Cardiac muscle cell (in vitro differentiated cells and primary cell): ENCODE measurements at places on chromosomes 1 and 21. TPM values are rescaled to one million over a fixed set of nuclear protein-coding genes. Genes with fewer than 3 reads are reported as not detected.
A peak's percentile ranks its signal among the peaks of the same experiment; 100 is the strongest.

DNA sequence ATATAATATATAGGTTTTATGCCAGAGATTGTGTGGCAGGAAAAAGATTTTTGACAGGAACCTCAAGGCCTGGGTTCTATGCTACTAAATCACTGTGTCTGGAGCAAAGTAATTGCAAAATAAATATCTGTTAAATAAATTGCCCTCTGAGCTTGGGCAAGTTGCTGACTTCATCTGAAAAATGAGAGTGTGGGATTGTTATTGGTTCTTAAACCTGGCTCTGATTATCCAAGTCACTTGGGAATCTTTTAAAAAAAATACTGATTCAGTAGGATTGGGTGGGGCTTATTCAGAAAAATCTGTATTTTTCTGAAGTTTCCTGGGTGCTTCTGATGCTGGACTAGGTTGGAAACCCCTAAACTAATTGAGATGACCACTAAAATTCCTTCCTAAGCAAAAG, 174.1 kb upstream of the SGIP1 start:
- H3K27me3 ChIP-seq: no peaks in the 10 kb centered on the region
- H3K4me3 ChIP-seq: no peak overlapping the region
- DNase-seq: no peak
- peaks cover 13% of the 10 kb centered on the region for H3K4me1 ChIP-seq
- no peak overlapping the region for H3K27ac ChIP-seq

GRCh38 chr1:16180291-16180824, 24.5 kb upstream of the EPHA2 start:
- H3K4me1 ChIP-seq: peaks cover 17% of the 10 kb centered on the region
- H3K4me3 ChIP-seq: no peak overlapping the region
- H3K27ac ChIP-seq: no peak overlapping the region
- no peaks in the 10 kb centered on the region for H3K27me3 ChIP-seq
- no peaks in the 10 kb centered on the region for H3K36me3 ChIP-seq

DNA sequence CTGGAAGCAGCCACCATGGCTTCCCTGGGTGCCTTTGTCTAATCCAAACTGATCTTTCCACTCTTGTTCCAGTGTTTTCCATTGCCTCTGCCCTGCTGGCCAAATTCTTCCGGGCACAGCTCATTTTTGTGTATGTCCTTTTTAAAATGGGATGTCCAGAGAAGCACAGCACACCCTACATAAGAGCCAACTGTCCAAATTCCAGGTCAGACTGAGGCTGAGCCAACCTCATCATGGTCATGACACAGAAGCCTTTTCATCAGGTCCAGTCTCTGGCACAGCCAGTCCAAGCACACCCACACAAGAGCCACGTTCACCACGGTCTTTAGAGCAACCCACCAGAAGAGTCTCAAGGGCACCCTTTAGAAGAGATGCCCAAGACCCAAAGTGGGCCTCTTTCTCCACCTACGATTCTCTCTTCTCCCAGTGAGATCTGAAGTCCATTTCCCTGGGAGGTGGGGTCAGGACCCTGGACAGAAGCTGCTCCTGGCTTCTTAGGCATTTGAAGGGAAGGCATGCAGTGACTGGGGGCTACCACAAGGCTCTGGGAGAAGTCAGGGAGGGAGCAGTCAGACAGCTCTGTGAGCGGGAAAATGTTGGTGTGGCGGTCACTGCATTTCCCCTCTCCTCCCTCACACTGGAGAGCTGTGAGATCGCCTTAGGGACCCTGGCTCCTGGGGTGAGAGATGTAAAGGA, 53.2 kb downstream of the SYT2 start:
- no peak overlapping the region for H3K4me3 ChIP-seq
- H3K27me3 ChIP-seq: peaks cover 9% of the 10 kb centered on the region
- peak; percentile 58 for DNase-seq
- H3K4me1 ChIP-seq: no peaks in the 10 kb centered on the region
- no peak overlapping the region for H3K27ac ChIP-seq

DNA sequence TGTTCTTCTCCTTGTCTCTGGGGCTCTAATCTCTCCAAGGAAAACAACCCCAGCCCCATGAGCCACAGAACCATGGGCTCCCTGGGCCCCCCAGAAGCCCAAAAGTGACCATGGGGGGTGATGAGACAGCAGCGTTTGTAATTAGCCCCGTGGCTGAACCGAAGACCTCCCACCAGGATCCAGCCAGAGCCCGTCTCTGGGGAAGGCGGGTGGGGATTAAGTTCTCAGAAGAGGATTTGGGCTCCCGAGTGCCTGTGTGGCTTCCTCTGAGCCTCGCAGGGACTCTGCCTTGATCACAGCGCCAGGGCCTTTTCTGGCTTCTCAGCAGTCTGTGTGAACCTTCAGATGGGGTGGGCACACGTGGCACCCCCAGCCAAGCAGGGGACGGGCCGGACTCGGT, 77.0 kb downstream of the ALPL start:
- DNase-seq: no peak
- no peak overlapping the region for H3K4me3 ChIP-seq
- H3K27ac ChIP-seq: no peak overlapping the region
- H3K27me3 ChIP-seq: no peaks in the 10 kb centered on the region
- no peaks in the 10 kb centered on the region for H3K4me1 ChIP-seq
- H3K36me3 ChIP-seq: no peaks in the 10 kb centered on the region

BEND5 gene
- total RNA-seq: 12.1 and 19.1 TPM in 2 replicates

GRCh38 chr21:15706696-15707095, 23.1 kb upstream of the USP25 start:
- no peak overlapping the region for H3K27ac ChIP-seq
- H3K36me3 ChIP-seq: no peaks in the 10 kb centered on the region
- no peaks in the 10 kb centered on the region for H3K4me1 ChIP-seq
- no peak for DNase-seq
- no peaks in the 10 kb centered on the region for H3K27me3 ChIP-seq

AK5 gene
- 0.18 and 0.69 TPM in 2 replicates for total RNA-seq

DNA sequence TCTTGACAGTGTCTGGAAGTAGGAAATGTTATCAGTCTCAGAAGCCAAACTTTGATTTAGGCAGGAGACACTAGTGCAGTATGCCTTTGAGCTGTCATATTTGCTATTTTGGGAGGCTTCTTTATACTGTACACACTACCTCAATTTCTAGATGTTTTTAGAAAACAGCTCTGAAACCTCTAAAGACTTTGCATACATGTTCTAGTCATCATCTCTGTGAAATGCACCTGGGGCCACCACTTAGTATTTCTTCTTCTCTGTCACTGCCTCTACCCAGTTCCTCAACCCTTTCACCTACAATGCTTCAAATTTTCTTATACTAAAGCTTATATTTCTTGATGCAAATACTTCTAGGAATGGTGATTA, 29.1 kb upstream of the PLA2G4A start:
- H3K36me3 ChIP-seq: no peaks in the 10 kb centered on the region
- H3K4me1 ChIP-seq: no peaks in the 10 kb centered on the region
- H3K27me3 ChIP-seq: no peaks in the 10 kb centered on the region
- no peak for DNase-seq
- no peak overlapping the region for H3K27ac ChIP-seq

SLFNL1 gene
- 1.5 and 3.0 TPM in 2 replicates for total RNA-seq

CDC20 gene
- 14.4 and 134 TPM in 2 replicates for total RNA-seq

DNA sequence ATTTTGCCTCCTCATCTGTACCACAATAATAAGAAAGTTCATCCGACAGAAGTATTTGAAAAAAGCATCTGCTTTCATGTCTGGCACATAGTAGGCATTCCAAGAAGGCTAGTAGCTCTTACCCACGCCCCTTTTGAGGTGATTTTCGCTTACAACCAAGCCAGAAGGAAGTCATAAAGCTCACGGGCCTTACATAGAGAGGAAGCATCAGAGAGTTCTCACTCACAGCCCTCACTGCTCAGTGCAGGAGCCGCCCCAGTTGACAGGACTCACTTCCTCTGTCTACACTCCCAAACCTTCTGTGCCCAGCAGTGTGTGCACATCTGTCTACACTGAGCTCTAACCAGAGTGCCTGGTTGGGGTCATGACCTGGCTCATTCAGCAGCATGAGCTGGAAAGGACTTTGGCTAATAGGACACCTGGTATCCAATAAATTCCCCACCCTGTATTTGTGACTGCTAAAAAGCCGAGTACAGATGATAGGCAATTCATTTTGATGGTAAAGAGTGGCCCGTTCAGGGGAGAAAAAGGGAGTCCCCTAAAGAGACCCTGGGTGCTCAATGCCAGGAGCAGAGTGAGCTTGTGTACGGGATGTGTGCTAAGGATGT, 36.8 kb upstream of the DUSP10 start:
- H3K27me3 ChIP-seq: no peaks in the 10 kb centered on the region
- no peak overlapping the region for H3K27ac ChIP-seq
- H3K4me1 ChIP-seq: no peaks in the 10 kb centered on the region
- no peaks in the 10 kb centered on the region for H3K36me3 ChIP-seq
- H3K4me3 ChIP-seq: no peak overlapping the region

HPCAL4 gene
- total RNA-seq: 0.04 and 0.09 TPM in 2 replicates

DNA sequence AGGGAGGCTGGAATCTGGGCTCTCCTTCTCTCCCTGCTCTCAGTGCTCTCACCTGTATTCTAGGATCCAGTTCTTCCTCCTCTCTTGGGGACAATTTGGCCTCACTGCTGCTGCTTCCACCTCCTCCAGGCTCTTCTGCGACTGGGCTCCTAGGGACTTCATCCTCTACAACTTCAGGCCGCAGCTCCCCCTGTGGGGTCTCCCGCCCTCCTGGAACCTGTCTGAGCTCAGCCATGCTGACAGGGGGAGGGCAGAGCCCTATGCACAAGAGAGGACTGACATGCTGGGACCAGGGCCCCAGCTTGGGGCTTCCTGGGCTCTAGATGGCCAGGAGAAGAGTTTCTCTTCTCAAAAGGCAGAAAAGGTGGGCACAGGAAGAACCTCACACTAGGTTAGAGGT, 1.0 kb downstream of the SH3BP5L start:
- H3K27ac ChIP-seq: no peak overlapping the region
- H3K4me1 ChIP-seq: peaks cover 8% of the 10 kb centered on the region
- DNase-seq: no peak
- peak overlapping the region; percentile 64 for H3K4me3 ChIP-seq
- H3K36me3 ChIP-seq: no peaks in the 10 kb centered on the region

GRCh38 chr1:165632491-165632890, 1.5 kb downstream of the MGST3 start:
- H3K36me3 ChIP-seq: peaks cover 10% of the 10 kb centered on the region
- peaks cover 17% of the 10 kb centered on the region for H3K4me1 ChIP-seq
- H3K27me3 ChIP-seq: no peaks in the 10 kb centered on the region
- peak overlapping the region; percentile 90 for H3K27ac ChIP-seq

DNA sequence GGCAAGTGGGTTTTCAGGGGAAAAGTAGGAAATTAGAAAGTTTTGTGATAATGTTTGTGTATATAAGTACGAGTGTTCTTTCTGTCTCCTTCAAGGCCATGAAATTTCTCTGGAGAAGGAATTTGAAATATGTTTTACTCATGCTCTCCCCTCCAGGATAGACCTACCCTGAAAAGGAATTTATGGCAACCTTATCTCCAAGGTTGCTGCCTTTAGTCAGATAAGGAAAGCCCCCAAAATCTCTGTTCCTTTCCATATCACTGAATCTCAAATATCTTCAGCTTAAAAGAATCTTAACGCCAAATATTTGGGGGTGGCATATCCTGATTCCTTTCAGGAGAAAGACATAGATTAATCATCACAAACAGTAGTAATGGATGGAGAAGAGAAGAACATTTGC, 499 bp upstream of the C4BPB start:
- H3K27me3 ChIP-seq: no peaks in the 10 kb centered on the region
- peaks cover 2% of the 10 kb centered on the region for H3K4me1 ChIP-seq
- no peak overlapping the region for H3K27ac ChIP-seq
- no peak for DNase-seq
- H3K4me3 ChIP-seq: no peak overlapping the region

DNA sequence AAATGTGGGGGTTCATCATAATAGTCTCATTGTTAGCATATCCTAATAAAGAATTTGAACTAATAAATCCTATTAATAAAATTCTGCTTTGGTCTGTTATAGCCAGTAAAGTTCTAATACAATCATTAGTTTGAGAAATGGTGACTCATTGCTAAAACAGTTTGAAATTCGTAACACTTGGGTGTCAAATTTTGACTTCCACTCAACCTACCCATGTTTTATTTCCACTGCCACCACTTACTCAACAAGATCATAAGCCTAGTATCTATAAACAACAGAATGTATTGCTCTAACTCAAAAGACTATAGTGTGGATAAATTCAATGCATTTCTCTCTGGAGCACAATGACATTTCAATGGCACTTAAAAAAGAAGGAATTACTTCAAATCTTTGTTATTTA, 29.1 kb downstream of the LGALS8 start:
- no peaks in the 10 kb centered on the region for H3K4me1 ChIP-seq
- H3K27me3 ChIP-seq: no peaks in the 10 kb centered on the region
- no peak for DNase-seq
- H3K36me3 ChIP-seq: peaks cover 71% of the 10 kb centered on the region
- H3K27ac ChIP-seq: no peak overlapping the region

GRCh38 chr1:75133750-75134646, at the start of gene LHX8:
LHX8 (plus strand) TSS chr1:75134388; CDS start chr1:75136615, 2,227 bp downstream.
- peak; percentile 56 for DNase-seq
- peaks cover 21% of the 10 kb centered on the region for H3K4me1 ChIP-seq
- no peak within 1 kb of the TSS for H3K27ac ChIP-seq
- peak within 1 kb of the TSS; percentile 31 for H3K4me3 ChIP-seq

- H3K36me3 ChIP-seq: no peaks in the 10 kb centered on the region
- H3K27me3 ChIP-seq: no peaks in the 10 kb centered on the region
- peak within 1 kb of the TSS; percentile 70 for H3K27ac ChIP-seq
- DNase-seq: peak; percentile 87
Measured at GRCh38 chr1:116909512-116910378, at the start of gene PTGFRN. PTGFRN (plus strand) TSS chr1:116909916; CDS start chr1:116910204, 288 bp downstream.

DNASE2B gene
- not detected in 2 replicates for total RNA-seq

OR2M3 gene
- total RNA-seq: not detected in 2 replicates

GRCh38 chr1:189513091-189513490, 964.6 kb downstream of the BRINP3 start:
- no peaks in the 10 kb centered on the region for H3K27me3 ChIP-seq
- no peak overlapping the region for H3K27ac ChIP-seq
- H3K4me3 ChIP-seq: no peak overlapping the region
- DNase-seq: no peak
- no peaks in the 10 kb centered on the region for H3K4me1 ChIP-seq

GSTM2 gene
- total RNA-seq: 55.2 and 78.5 TPM in 2 replicates

GRCh38 chr1:14724246-14724645, 125.8 kb downstream of the KAZN start:
- H3K27ac ChIP-seq: no peak overlapping the region
- DNase-seq: no peak
- H3K27me3 ChIP-seq: no peaks in the 10 kb centered on the region
- no peaks in the 10 kb centered on the region for H3K36me3 ChIP-seq
- H3K4me3 ChIP-seq: no peak overlapping the region
- H3K4me1 ChIP-seq: no peaks in the 10 kb centered on the region
